ENCODE measurements at places on chromosomes 5 and 9.

- no peak for DNase-seq
These were observed 18.8 kb downstream of the SMIM32 start for GRCh38 chr5:136174021-136174659.

GRCh38 chr5:68435611-68436010, 220.1 kb downstream of the PIK3R1 start:
- DNase-seq = no peak

DNA sequence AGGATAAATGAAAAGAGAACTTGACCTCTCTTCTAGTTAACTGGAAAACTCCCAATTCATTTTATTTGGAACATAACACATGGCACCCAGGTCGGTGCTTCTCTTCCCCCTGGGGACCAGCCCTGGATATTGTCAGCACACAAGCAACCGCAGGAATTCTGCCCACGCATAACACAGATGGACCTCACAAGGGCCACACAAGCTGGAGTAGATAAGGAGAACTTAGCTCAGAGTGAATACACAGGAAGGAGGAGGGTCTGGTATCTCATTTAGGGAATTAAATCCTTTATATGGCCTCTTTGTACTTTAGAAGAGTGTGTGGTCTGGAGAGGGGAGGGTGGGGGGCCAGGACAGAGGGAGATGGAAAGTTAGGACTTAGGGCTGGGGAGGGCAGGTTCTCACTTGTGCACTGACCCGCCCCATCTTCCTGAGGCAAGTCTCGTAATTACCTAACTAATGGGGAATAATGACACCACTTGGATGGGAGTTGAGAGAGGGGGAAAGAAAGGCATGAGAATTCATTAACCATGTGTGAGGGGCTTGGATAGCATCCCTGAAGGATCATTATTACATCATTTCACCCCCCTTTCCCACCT, 341.2 kb upstream of the WWC1 start:
- no peak for DNase-seq

DNA sequence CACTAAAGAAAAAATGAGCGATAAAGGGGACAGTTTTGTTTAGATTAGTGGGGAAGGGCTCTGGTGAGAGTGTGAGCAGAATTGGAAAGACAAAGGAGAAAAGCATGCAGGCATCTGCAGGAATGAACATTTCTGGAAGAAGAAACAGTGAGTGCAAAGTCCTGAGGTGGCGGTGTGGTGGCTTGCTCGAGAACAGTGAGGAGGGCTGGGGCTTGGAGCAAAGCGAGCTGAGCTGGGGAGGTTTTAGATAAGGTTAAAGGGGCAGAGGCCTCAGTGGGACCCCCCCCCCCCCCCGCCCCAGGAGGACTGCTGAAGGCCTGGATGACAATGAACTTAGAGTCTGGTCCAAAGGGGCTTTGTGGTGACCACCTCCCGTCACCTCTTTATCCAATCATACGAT, 202.7 kb upstream of the MVB12B start:
- no peak for DNase-seq

GRCh38 chr5:177256296-177256695, 47.2 kb downstream of the RAB24 start:
- no peak for DNase-seq

DNA sequence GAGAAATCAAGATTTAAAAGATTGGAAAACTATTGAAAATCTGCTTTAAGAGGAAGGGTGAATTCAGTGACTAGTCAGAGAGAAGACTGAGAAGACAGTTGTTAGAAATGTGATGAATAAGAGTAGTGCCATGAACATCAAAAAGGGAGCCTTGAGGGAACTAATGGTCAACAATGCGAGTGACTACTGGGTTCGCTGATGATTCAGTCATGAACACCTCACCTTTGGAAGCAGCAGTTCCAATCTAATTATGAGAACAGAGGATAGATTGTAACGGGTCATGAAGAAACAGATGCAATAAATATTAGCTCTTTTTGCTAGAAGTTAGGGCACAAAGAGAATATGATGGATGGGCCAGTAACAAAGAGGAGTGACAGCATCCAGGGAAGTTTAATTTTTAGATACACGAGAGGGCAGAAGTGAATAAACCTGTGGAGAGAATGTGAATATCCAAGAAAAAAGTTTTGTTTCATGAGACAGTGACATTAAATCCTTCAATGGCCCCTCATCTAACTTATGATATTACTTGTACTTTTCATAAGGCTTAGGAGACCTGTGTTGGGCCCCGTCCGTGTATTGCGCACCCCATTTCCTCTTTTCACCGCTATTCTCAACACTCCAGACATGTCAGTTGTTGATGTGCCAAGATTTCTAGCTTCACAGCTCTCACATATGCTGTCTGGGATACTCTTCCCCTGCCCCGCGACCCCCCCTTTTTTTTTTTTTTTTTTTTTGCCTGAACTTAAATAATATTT, 23.5 kb upstream of the IFNE start:
- no peak for DNase-seq

DNA sequence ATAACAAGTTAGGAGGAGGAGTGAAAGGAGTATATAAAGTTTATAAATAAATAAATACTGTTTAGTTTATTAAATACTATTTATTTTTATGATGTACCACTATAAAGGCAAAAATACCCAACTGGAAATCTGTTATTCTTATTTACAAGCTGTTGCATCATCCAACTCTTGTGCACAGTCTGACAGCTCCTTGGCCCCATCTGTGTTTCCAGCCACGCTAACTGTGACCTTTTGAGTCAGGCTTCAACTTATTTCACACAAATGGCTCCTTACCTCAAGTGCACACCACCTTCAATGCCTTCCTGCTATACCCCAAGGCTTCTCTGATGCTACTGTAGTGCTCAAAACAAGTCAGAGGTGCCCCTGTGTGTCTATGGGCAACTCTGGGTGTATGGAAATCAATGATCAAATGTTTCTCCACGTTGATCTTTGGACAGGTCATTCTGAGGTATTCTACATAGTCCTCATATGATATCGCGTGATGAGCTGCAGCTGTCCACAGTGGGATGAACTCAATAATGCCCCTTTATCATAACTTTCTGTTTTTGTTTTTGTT, 303.2 kb upstream of the GRAMD2B start:
- no peak for DNase-seq

GRCh38 chr5:179306191-179307012, 38.9 kb downstream of the ADAMTS2 start:
- no peak for DNase-seq

DNA sequence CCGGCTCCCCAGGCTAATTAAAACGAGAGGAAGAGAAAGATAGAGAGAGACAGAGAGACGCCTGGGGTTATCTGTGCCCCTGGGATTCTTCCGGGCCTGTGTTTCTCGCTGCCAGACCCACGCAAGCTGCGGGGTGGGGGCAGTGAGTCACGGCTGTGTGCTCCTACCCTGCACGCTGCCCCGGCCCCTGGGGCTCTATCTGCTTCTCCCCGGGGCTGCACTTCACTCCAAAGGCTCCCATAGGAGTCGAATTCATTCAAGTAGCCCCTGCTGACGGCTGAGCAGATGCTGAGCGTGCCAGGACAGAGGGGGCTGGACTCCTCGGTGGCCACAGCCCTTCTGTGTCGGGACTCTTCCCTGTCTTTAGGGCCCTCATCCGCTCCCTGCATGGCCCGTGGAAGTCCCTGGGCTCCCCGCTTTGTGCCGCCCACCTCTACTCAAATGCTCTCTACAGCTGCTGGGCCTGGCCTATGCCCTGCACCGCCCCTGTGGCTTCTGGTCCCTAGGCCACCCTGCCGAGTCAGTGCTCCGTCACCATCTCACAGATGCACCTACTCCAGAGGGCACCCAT, 22.8 kb downstream of the SARDH start:
- DNase-seq = no peak

- no peak for DNase-seq
These were observed 72.0 kb upstream of the SAP30L start for GRCh38 chr5:154373729-154374179.

DNA sequence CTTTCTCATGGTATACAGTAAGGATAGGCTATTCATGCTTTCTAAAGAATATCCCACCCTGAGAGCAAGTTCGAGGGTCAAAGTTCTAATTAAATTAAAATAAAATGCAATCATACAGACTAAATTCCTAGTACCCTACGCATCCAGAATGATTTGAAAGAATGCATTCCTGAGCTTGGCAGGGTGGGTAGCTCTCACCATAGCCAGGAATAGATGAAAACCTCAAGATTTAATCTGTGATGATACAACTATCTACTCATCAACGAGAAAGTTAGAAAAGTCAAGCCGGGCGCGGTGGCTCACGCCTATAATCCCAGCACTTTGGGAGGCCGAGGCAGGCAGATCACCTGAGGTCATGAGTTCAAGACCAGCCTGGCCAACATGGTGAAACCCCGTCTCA, 32.3 kb downstream of the SERINC5 start:
- DNase-seq = no peak

GRCh38 chr5:159777049-159777660, 139.1 kb upstream of the ADRA1B start:
- no peak for DNase-seq

- no peak for DNase-seq
These were observed 84.7 kb upstream of the TNFSF8 start for GRCh38 chr9:115015018-115015635.

GRCh38 chr9:20253635-20254034, 368.7 kb downstream of the MLLT3 start:
- DNase-seq = no peak

- no peak for DNase-seq
These were observed 79.3 kb upstream of the TBC1D2 start for GRCh38 chr9:98334796-98335195.

GRCh38 chr5:140934964-140935606, 9.0 kb downstream of the PCDHAC1 start:
- no peak for DNase-seq

GRCh38 chr9:108854641-108855528, 901 bp downstream of the ACTL7B start:
- DNase-seq = no peak

GRCh38 chr9:13715430-13715829, 435.9 kb upstream of the MPDZ start:
- no peak for DNase-seq

- DNase-seq = no peak
These were observed 58.8 kb upstream of the RAI14 start for GRCh38 chr5:34597034-34598027.

DNA sequence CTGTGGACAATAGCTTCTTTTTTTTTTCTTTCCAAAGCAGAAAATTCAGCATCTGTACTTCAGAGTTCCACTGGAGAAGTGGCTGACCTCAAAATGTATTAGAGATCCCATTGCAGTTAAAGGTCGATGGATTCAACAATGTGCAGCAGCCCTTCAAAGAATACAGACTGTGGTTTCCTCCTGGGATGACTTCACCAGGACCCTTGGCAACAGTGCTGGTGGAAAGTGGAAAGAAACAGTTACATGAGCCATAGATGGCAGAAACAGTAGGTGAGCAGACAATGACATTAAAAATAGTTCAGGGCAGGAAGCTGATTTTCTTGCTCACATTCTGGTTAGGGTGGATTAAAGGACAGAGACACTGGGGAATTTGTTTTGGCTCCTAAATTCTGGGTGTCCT, 62.4 kb downstream of the SLC28A3 start:
- no peak for DNase-seq

GRCh38 chr5:133338504-133339355, 273.6 kb downstream of the FSTL4 start:
- DNase-seq = no peak

GRCh38 chr5:1413211-1413610, 32.0 kb downstream of the SLC6A3 start:
- no peak for DNase-seq

DNA sequence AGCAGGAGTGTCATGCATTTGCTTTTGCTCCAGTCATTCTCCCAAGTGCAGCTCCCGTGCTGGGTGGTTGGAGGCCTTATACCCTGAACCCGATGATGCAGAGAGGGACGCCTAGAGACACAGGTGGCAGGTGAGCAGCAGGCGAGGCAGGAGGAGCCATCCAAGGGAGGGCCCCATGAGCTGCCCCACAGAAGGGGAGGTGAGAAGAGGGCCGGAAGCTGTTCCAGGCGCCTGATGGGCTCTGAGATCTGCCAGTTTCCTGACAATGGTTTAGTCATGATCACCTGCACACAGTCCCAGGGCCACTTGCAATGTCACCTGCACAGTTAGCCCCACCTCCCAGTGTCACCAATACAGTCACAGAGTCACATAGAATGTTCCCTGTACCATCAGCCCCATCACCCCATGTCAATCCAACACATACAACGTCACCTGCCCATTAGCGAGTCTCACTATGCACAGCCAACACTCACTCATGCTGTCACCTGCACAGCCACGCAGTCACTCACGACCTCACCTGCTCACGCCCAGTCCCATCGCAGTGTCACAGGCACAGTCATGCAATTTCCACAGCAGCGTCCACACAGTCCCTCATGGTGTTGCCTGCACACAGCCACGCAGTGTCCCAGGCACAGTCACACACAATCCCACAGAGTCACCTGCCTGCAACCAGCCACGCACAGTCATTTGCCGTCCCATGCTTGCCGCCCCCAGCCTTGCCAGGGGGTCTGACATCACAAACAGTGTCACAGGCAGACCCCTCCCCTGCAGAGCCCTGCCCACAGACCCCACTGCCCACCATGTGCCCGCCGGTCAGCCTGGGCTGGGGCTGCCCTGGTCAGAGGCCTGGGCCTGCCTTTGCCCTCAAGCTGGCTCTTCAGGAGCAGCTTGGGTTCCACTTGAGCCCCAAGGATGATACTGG, 113.4 kb downstream of the LHX2 start:
- no peak for DNase-seq

GRCh38 chr9:110077925-110078324, 130.0 kb downstream of the C9orf152 start:
- no peak for DNase-seq

DNA sequence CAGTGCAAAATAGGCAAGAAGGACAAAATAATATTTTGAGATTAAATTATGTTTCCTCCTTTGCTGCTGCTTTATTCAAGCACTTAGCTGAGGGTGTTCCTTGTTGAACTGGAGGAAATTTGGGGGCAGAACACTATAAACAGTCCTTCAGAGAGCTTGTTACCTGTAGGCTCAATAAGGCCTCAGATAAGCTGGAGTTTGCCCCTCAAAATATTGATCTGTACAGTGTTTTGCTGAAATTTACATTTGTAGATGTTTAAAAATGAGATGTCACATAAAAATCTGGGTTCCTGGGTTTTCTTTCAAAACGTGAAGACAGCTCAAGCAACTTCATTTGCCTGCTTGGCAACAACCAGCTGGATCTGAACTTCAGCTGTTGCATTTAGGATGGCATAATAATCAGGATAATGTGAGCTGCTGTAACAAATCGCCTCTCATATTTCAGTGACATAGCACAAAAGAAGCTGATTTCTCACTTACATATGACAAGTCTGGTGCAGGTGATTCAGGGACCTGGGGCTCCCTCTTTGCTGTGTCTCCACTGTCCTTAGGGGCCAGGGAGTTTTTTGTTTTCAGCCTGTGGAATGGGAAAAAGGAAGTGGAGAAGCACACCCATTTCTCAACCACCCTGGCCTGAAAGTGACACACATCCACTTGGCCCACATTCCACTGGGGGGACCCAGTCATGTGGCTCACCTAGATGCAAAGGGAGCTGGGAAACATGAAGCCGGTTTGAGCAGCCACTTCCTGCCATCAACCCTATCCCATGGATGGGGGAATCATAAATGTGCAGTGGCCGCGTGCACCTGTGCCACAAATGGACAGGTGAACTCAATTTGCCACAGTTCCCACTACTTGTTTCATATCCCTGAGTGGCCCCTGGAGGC, 2.4 kb upstream of the PSAT1 start:
- no peak for DNase-seq

Measured in stimulated activated CD8-positive, alpha-beta memory T cell treated with anti-CD3 and anti-CD28 coated beads, Interleukin-4, amount 100 ng/mL, for 48 hours (primary cell).